ENCODE measurements at places on chromosomes 16 and 17.

DNA sequence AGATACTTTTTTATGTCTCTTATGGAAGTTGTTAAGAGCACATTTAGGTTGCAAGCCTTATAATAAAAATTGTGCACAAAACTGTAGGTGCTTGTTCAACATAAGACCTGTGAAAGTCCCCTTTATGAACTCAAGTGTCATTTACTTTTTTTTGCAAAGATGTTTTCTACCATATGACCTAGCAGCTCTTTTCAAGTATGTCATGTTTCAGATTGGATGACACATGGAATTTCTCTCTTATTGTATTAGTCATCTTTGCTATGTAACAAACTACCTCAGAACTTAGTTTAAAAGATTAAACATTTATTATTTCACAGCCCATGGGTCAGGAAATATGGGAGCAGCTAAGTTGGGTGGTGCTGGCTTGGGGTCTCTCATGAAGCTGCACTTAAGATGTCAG is 57.9 kb downstream of the PHKB start:
- DNase-seq: no peak

- DNase-seq: no peak
Observed at GRCh38 chr16:52747088-52747595, 200.2 kb upstream of the TOX3 start.

DNA sequence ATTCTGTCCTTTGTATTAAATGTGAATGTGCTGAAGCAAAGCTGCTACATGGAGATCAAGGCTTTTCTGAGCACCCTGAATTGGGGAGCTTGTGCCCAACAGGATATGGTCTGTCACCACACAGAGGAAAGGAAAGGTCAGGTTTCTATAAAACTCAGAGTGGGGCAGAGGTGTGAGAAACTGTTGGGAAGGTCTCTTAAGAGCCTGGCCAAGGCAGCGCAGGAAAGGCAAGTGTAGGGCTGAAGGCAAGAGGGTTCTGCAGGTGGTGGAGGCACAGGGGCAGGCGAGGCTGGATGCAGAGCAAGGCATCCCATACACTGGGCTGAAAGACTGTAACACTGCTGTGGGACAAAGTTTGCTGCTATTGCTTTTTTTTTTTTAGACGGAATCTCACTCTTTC is 8.1 kb downstream of the COX6A2 start:
- no peak for DNase-seq

DNA sequence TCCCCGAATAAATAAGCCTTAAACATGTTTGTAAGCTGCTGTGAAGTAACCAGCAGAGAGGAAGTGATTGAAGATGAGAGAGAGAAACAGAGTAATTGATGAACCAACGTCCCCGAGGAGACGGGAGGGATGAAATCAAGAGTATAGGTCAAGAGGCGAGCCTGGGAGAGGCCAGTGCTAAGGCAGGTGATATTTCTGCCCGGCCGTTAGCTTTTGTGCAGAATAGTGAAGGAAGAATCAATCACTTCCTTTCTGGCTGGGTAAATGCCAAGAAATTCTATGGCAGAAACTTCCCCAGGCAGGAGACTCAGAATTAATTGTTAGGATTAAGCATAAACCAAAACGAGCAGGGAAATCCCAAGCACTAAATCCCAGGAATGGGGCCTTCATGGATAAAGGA is 273.8 kb downstream of the CDH13 start:
- no peak for DNase-seq

GRCh38 chr17:72090108-72090507 is 30.7 kb upstream of the SOX9 start:
- DNase-seq: no peak

DNA sequence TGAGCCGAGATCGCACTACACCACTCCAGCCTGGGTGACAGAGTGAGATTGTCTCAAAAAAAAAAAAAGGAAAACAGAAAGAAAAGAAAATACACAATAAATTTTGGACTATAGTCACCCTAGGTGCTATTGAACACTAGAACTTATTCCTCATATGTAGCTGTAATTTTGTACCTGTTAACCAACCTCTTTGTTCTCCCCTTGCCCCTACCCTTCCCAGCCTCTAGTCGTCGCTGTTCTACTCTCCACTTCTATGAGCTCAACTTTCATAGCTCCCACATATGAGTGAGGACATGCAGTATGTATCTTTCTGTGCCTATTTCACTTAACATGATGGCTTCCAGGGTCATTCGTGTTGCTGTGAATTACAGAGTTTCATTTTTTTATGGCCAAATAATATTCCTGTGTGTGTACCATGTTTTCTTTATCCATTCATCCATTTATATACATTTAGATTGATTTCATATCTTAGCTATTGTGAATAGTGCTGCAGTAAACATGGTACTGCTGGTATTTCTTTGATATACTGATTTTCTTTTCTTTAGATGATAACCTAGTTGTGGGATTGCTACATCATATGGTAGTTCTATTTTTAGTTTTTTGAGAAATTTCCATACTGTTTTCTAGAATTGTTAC is 28.3 kb downstream of the VPS35L start:
- DNase-seq: peak; percentile 56

DNA sequence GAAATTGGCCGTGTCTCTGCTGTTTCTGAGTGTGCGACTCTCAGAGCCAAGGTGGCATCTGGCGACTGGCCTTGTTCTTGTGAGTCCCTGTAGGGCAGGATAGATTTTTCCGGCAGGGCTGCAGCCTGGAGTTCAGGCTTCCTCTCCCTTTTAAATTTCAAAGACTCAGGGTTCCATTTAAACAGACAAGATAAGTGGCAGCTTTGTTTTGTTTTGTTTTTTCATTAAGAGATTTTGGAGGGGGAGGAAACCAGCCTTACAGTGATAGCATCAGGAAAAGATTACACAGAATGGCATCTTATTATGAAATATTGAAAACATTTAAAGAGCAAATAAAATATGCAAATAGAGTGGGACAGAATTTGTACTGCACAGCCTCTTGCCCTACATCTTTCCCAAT is 151.3 kb downstream of the RPTOR start:
- no peak for DNase-seq

- DNase-seq: no peak
Observed at GRCh38 chr17:60902399-60902798, 224.7 kb downstream of the BCAS3 start.

- DNase-seq: no peak
Observed at GRCh38 chr17:6381526-6382465, 53.1 kb downstream of the AIPL1 start.

GRCh38 chr17:73592079-73592415 is 52.2 kb downstream of the SDK2 start:
- no peak for DNase-seq

GRCh38 chr17:4318186-4318585 is 48.3 kb downstream of the UBE2G1 start:
- DNase-seq: no peak

DNA sequence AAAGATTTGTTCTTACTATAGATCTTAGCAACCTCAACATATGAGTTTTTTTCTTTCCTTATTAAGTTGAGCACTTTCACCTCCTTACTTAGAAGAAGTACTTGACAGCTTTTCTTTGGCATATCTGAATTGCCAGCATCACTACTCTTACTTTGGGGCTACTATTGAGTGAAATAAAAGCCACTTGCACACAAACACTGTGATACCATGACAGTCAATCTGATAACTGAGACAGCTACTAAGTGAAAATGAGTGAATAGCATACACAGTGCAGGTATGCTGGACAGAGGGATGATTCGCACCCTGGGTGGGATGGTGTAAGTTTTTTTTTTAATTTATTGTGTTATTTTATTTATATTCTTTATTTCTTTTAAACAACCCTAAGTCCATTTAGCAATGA is 13.5 kb upstream of the TENT4B start:
- no peak for DNase-seq

GRCh38 chr16:29757950-29758466 is 12.2 kb upstream of the C16orf54 start:
- no peak for DNase-seq

DNA sequence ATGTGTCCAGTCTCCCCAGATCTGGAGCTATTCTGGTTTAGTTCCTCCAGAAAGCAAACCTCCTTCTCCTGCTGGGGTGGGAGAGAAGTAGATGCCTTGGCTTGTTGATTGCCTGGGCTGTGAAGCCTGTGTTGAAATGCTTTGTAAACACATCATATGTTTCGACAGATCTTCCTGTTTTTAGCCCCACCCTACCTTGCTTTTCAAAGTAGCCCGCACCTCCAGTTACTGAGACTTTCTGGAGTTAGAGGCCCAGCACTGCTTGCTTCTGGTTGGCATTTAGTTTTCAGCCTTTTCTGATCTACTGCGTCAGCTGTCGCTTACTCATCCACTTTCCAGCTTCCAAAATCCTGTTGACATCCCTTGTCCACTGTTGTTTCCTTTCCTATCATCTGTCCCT is 17.9 kb upstream of the NDEL1 start:
- no peak for DNase-seq

DNA sequence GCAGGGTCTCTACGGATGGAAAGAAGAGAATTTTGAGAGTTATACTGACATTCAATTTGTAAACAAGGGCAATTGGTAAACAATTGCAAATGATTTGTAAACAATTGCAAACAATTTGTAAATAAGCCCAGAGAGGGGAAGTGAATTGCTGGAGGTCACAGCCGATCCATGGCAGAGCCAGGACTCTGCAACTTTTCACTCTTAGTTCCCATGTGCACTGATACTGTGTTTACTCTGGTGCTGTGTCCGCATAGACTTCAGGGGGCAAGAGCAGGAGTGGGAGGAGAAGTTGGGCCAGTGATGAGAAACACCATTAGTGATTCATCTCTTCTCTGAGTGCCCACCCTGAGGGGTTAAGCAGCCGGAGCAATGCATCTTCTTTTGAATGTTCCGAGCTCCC is 14.0 kb downstream of the SCNN1G start:
- no peak for DNase-seq

Measured in neural progenitor cell (in vitro differentiated cells).